ENCODE measurements at places on chromosomes 5 and 9. TPM values are rescaled to one million over a fixed set of nuclear protein-coding genes. Genes with fewer than 3 reads are reported as not detected.
A peak's percentile ranks its signal among the peaks of the same experiment; 100 is the strongest.

Gene SLC6A18
- total RNA-seq: not detected

Gene VAV2
- 12.6 TPM for total RNA-seq

Gene PTGDS
- total RNA-seq: 5.4 TPM

Gene TRPM3
- total RNA-seq: 0.89 TPM

Gene C9
- 128 TPM for total RNA-seq

Gene PCDHA7
- not detected for total RNA-seq

Gene TSLP
- 0.25 TPM for total RNA-seq

GRCh38 chr5:35228310-35228709 lies 2.0 kb downstream of the PRLR start:
- no peak overlapping the region for H3K27ac ChIP-seq
- H3K4me3 ChIP-seq: no peak overlapping the region
- no peaks in the 10 kb centered on the region for H3K36me3 ChIP-seq
- no peak for DNase-seq
- H3K4me1 ChIP-seq: peaks cover 19% of the 10 kb centered on the region
- no peaks in the 10 kb centered on the region for H3K27me3 ChIP-seq

DNA sequence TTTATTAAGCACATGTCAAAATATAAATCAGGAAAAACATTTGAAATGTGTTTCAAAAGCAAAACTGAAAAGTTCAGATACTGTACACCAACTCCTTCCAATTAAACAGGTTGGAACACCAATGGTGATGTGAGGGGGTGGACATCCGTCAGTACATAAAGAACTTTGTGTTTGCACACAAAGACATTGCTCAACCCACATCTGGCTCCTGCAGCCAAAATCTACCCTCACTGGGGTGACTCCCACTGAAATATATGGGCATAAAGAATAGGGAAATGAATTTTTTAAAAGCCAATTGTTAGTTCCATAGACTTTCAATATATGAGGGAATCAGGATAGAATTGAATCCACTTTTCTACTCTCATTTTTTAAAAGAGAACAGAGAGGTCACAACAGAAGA lies 63.9 kb downstream of the MEGF9 start:
- no peaks in the 10 kb centered on the region for H3K36me3 ChIP-seq
- no peaks in the 10 kb centered on the region for H3K27me3 ChIP-seq
- peaks cover 52% of the 10 kb centered on the region for H3K4me1 ChIP-seq
- peak overlapping the region; percentile 63 for H3K27ac ChIP-seq
- H3K4me3 ChIP-seq: no peak overlapping the region
- no peak for DNase-seq

DNA sequence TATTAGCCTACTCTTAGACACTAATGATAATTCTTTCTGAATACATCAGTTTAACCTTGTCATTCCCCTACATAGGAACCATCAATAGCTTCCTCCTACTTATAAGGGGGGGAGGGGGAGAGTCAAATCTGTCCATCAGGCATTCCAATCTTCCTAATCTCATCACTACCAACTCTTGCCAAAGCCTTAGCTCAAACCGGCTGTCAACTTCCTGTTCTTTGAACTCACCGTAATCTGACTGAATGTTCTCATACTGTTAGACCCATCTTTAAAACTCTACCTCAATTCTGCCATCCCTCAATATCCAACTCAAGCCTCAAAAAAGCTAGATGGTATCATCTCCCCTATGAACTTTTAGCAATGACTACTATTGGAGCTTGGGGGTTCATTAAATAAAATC lies 41.9 kb upstream of the RNF38 start:
- no peak overlapping the region for H3K27ac ChIP-seq
- H3K27me3 ChIP-seq: no peaks in the 10 kb centered on the region
- H3K36me3 ChIP-seq: no peaks in the 10 kb centered on the region
- H3K4me1 ChIP-seq: no peaks in the 10 kb centered on the region
- DNase-seq: no peak
- no peak overlapping the region for H3K4me3 ChIP-seq

DNA sequence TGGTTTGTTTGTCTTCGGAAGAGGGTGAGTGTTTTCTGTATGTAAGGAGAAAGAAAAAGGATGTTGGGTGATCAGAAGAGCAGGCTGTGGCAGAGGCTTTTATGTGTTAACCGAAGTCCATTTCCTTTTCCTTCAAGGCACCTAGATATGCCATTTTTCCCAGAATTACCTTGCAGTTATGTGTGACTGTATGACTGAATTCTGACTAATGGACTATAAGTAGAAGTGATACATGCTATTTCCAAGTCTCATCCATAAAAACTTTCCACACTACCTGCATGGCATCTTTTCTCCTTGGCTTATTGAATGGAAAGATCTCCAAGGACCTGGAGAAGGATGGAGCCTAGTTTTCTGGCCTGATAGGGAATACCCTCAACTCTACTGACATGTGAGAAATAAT lies 10.6 kb upstream of the NDUFS4 start:
- H3K27ac ChIP-seq: no peak overlapping the region
- no peak overlapping the region for H3K4me3 ChIP-seq
- no peak for DNase-seq
- no peaks in the 10 kb centered on the region for H3K4me1 ChIP-seq
- H3K27me3 ChIP-seq: no peaks in the 10 kb centered on the region
- no peaks in the 10 kb centered on the region for H3K36me3 ChIP-seq

- H3K4me3 ChIP-seq: no peak overlapping the region
- H3K27ac ChIP-seq: no peak overlapping the region
- no peaks in the 10 kb centered on the region for H3K36me3 ChIP-seq
- H3K4me1 ChIP-seq: no peaks in the 10 kb centered on the region
- no peaks in the 10 kb centered on the region for H3K27me3 ChIP-seq
Observed at GRCh38 chr5:87876616-87877015, 392.0 kb downstream of the TMEM161B start.

GRCh38 chr5:134464988-134465815 lies 53.5 kb upstream of the CDKN2AIPNL start:
- peak overlapping the region; percentile 93 for H3K27ac ChIP-seq
- peaks cover 24% of the 10 kb centered on the region for H3K4me1 ChIP-seq
- H3K4me3 ChIP-seq: no peak overlapping the region
- H3K27me3 ChIP-seq: no peaks in the 10 kb centered on the region

DNA sequence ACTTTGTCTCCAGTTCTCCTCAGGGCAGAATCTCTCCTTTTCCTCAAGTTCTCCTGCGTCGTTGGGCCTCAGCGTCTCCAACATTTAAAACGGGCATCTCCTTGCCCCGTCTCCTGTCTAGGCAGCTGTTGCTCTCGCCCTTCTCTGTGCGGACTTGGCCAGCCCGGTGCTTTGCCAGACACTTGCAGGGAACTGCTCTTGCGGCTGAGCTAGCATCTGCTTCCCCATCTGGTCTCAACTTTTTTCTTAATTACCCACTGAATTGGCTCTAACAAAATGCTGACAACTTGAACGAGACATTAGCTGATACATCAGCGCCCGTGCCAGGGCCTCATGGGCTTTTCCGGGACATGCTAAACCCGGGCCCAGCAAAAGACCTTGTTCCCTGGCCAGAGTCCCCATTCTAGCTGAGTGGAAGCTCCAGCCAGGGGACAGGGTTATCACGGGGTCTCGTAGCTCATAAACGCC lies 25.1 kb downstream of the ZNF618 start:
- H3K4me1 ChIP-seq: no peaks in the 10 kb centered on the region
- no peak overlapping the region for H3K27ac ChIP-seq
- H3K27me3 ChIP-seq: no peaks in the 10 kb centered on the region
- DNase-seq: no peak
- H3K4me3 ChIP-seq: no peak overlapping the region
- no peaks in the 10 kb centered on the region for H3K36me3 ChIP-seq

DNA sequence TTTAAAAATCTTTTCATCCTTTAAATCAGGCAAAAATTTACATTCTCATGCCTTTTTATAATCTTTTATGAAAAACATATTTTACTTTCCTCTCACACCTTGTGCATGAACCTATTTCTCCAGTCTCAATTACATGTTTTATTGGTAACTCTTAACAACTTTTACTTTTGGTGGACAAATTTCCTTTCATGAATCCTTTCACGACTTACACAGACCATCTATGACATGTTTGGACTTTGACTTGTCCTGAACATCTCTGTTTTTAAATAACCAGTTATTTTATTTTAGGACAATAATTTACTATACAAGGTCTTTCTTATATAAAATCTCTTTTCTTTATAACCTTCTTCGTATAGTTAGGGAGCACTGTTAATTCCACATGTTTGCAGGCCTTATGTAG lies 26.5 kb upstream of the MTMR12 start:
- no peaks in the 10 kb centered on the region for H3K4me1 ChIP-seq
- H3K36me3 ChIP-seq: no peaks in the 10 kb centered on the region
- no peak overlapping the region for H3K27ac ChIP-seq

- peaks cover 4% of the 10 kb centered on the region for H3K4me1 ChIP-seq
- no peaks in the 10 kb centered on the region for H3K36me3 ChIP-seq
- no peak overlapping the region for H3K4me3 ChIP-seq
Observed at GRCh38 chr5:81239613-81240012, 6.5 kb downstream of the CKMT2 start.

DNA sequence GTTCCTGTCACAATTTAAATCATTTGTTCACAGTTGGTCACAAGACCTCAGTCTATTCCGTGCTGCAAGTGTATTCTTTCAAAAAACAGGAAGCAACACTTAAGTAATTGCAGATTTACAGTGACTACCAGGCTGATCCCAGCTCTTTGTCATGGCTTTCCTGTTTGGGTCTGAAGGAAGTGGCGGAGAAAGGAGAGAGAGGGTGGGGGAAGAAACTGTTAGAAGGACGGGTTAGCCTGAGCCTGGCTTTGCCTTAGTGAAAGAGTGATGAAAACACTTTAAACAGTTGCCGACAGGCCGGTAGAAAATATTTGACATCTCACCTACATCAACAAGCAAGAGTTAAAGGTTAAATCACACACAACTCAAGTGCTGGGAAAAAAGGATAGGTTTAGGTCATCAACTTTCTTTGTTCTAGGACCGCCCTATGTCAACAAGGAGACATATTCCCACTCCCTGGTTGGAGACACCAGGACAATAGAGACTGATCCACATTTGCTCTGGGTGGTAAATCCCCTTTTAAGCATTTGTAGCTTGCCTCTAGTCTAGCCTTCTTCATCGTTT lies 102.2 kb upstream of the DAB2 start:
- peaks cover 4% of the 10 kb centered on the region for H3K27me3 ChIP-seq
- H3K27ac ChIP-seq: no peak overlapping the region
- no peak for DNase-seq
- no peaks in the 10 kb centered on the region for H3K36me3 ChIP-seq
- H3K4me1 ChIP-seq: no peaks in the 10 kb centered on the region

- no peak for DNase-seq
- H3K36me3 ChIP-seq: no peaks in the 10 kb centered on the region
- H3K27me3 ChIP-seq: no peaks in the 10 kb centered on the region
- H3K4me3 ChIP-seq: no peak overlapping the region
Observed at GRCh38 chr9:35172878-35173277, 11.1 kb downstream of the UNC13B start.

- H3K27me3 ChIP-seq: no peaks in the 10 kb centered on the region
- H3K4me1 ChIP-seq: peaks cover 11% of the 10 kb centered on the region
- no peak overlapping the region for H3K27ac ChIP-seq
- no peak for DNase-seq
- no peak overlapping the region for H3K4me3 ChIP-seq
- H3K36me3 ChIP-seq: no peaks in the 10 kb centered on the region
Observed at GRCh38 chr5:9537223-9538141, 8.4 kb downstream of the SEMA5A start.

Data from liver (tissue), 10 donors.